ENCODE measurements at places on chromosomes 4 and X. TPM values are rescaled to one million over a fixed set of nuclear protein-coding genes. Genes with fewer than 3 reads are reported as not detected.

GRCh38 chr4:181684310-181684709, 558.9 kb upstream of the TENM3 start:
- no peak for DNase-seq

- DNase-seq: no peak
Observed at GRCh38 chr4:176563591-176563990, 229.1 kb downstream of the VEGFC start.

- DNase-seq: no peak
Observed at GRCh38 chr4:79798047-79798446, 275.0 kb downstream of the ANTXR2 start.

DNA sequence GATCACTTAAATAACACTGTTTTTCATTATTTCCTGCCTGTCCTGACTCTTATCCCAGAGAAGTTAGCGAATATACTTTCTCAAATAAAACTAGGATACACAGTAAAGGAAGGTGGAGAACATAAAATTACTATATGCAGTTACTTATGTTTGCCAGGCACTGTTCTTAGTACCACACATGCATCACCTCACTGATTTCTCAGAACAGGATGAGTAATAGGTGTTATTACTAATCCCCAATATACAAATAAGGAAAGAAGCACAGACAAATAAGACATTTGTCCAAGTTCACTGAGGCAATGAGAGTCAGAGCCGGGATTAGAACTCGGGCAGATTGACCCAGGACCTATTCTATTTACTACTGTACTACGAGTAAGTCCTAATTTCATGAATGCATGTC, 91.7 kb downstream of the CORIN start:
- no peak for DNase-seq

GRCh38 chrX:97238632-97239031, 354.9 kb downstream of the RPA4 start:
- no peak for DNase-seq

The BMPR1B gene
- not detected for total RNA-seq

The GDPD2 gene
- total RNA-seq: not detected

The JCHAIN gene
- 0.27 TPM for total RNA-seq

The HHIP gene
- not detected for total RNA-seq

Data from K562 (cell line).